Kidney epithelial cell (primary cell): ENCODE measurements at places on chromosomes 13 and 19. TPM values are rescaled to one million over a fixed set of nuclear protein-coding genes. Genes with fewer than 3 reads are reported as not detected.

The LGALS4 gene
- total RNA-seq = not detected in 2 replicates

The CBARP gene
- total RNA-seq = 5.1 and 10.5 TPM in 2 replicates

The GNG7 gene
- 0.21 and 0.33 TPM in 2 replicates for total RNA-seq

The CCDC122 gene
- 7.3 and 7.4 TPM in 2 replicates for total RNA-seq

The ONECUT3 gene
- not detected in 2 replicates for total RNA-seq

The FCGBP gene
- total RNA-seq = 0.17 and 0.89 TPM in 2 replicates

The CALR3 gene
- not detected in 2 replicates for total RNA-seq

The CASP14 gene
- not detected in 2 replicates for total RNA-seq

The GTF2F2 gene
- total RNA-seq = 26.8 and 29.5 TPM in 2 replicates

The ZIK1 gene
- 6.8 and 9.3 TPM in 2 replicates for total RNA-seq

The RYR1 gene
- total RNA-seq = 0.07 and 0.17 TPM in 2 replicates

DNA sequence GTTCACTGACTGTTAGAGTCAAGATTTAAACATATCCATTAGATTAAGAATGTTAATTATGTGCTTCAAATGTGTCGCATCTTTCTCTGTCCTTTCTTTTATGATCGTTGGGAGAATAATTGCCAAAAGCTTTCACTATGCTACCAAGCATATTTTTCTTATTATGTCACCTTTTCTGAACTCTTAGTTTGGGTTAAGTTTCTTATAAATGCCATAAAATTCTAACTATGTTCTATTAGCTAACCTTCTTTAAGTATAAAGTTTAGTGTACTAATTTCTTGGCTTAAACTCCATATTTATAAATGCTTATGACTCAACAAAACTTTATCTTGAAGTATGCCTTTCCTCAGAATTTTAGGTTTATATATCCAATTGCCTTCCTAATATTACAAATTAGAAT lies 1759.4 kb downstream of the PCDH9 start:
- no peak for DNase-seq

DNA sequence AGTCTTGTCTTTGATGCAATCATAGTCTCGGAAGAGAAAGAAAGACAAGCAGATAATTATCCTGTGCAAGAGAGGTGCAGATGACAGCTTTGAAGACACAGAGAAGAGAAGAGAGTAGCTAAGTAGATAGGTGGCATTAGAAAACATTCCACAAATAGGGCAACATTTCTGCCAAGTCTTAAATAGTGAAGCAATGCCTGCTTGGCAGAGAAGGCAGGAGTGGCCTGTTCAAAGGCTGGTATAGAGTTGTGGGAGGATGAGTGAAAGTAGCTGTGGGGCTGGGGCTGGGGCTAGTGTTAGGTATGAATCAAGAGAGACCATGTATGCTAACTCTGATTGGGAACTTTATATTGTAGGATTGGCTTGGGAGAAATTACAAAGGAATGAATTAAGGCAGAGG lies 305.5 kb downstream of the DNAJC15 start:
- no peak for DNase-seq

DNA sequence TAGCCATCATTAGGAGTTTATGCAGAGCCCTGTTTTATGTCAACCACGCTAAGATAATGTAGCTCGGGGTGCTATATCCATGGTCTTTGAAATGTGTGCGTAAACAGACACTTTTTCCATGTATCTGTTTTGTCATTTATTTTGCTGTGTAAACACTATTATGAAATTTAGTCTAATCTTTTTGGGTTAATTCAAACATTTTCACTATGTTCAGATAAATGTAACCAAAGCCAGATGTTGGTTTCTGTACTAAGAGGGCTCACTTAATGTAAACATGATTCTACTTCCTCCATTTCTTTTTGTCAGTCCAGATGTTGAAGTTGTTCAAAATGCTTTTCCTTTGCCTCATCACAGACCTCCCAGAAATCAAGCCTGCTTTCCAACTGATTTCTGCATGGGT lies 499.5 kb upstream of the GPC6 start:
- DNase-seq = no peak

GRCh38 chr13:44440046-44440608 lies 66.5 kb downstream of the SERP2 start:
- no peak for DNase-seq

- no peak for DNase-seq
Observed at GRCh38 chr19:7254590-7254989, 39.6 kb downstream of the INSR start.

- no peak for DNase-seq
Observed at GRCh38 chr13:104648291-104648690, 1582.1 kb upstream of the SLC10A2 start.

DNA sequence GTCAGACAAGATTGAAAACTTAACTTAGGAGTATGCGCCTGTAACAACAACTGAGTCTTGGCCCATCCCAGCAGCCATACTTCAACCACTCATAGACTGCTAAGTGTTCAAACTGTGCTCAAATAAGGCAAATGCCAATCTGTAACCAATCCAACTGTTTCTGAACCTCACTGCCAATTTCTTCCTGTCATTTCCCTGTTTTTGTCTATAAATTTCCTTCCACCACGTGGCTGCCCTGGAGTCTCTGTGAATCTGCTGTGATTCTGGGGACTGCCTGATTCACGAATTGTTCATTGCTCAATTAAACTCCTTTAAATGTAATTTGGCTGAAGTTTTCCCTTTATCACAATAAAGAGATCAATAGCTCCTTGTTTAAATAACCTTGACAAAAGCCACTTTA lies 50.8 kb upstream of the FREM2 start:
- no peak for DNase-seq

GRCh38 chr13:32548837-32549236 lies 10.2 kb upstream of the N4BP2L2 start:
- no peak for DNase-seq

GRCh38 chr19:31470229-31470939 lies 121.1 kb upstream of the TSHZ3 start:
- no peak for DNase-seq

- no peak for DNase-seq
Observed at GRCh38 chr13:95573221-95573620, 20.7 kb downstream of the CLDN10 start.

DNA sequence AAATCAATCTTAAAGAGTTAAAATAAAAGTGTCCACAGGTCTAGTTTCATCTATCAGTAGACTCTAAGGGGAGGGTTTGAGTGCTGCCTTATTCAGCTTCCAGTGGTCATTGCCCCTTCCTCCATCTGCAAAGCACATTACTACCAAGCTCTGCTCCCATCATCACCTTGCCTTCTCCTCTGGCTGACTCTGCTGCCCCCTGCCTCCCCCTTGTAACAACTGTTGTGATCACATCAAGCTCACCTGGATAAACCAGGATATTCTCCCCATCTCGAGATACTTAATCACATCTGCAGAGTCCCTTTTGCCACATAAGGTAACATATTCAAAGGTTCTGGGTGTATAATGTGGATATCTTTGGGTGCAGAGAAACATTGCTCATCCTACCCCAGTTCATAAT lies 43.3 kb upstream of the GPC6 start:
- no peak for DNase-seq

GRCh38 chr19:45016388-45017314 lies 15.4 kb downstream of the RELB start:
- no peak for DNase-seq

- no peak for DNase-seq
Observed at GRCh38 chr19:56643460-56643955, 549 bp downstream of the SMIM17 start.

- DNase-seq = no peak
Observed at GRCh38 chr19:19039901-19040300, 6.5 kb downstream of the ARMC6 start.

- no peak for DNase-seq
Observed at GRCh38 chr13:29471551-29471950, 123.9 kb downstream of the SLC7A1 start.
